Lung microvascular endothelial cell (primary cell): ENCODE measurements at places on chromosomes 12 and 14.

DNA sequence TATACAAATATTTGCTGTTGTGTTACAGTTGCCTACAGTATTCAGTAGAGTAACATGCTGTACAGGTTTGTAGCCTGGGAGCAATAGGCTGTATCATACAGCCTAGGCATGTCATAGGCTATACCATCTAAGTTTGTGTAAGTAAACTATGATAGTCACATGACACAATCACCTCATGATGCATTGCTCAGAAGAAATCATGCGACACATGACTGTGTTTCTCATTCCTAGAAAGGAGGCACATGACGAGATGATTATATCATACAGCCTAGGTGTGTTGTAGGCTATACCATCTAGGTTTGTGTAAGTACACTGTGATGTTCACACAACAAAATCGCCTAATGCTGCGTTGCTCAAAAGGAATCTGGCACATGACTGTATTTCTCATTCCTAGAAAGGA is 31.9 kb downstream of the NOPCHAP1 start:
- DNase-seq, result no peak

GRCh38 chr14:85580536-85581140 is 50.7 kb downstream of the FLRT2 start:
- no peak for DNase-seq

GRCh38 chr12:132484891-132485441 is 5.0 kb upstream of the FBRSL1 start:
- no peak for DNase-seq

GRCh38 chr14:35375558-35376025 is 29.0 kb downstream of the NFKBIA start:
- DNase-seq, result no peak
